ENCODE measurements at places on chromosomes 5 and 9.

DNA sequence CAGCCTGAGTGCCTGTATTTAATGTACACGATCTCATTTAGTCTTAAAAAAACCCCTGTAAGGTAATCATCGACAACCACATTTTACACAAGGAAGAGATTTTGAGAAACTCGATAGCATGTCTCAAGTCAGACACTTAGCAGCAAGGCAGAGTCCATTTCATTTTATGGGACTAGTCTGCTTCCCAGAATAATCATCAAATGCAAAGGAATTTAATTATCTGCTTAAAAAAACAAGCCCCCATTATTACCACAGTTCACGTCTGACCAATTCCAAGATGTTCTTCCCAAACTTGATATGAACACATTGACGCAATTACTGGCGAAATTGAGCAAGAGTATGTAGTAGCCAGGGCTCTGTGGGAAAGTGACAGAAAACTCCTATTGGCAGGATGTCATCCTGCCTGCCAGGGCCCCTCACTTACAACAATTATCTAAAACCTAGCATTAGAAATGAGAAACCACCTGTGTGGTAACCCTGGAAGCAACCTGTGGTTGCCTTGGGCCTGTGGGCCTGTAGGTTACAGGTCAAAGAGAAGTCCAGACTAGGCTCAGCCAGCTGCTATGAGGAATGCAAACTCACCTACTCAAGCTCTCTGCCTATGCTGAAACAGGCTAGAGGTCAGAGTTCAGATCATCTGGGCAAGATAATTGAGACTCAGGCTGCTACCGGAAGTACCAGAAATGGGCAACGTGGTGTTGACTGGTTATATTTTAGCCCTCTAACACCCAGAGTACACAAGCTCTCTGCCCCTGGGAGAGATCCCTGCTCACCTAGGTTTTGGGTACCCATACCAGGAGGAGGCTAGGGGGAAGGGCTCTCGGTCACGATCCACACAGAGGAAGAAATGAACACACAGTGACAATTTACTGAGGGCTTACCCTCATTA is 1.6 kb downstream of the B4GALT1 start:
- DNase-seq: no peak

DNA sequence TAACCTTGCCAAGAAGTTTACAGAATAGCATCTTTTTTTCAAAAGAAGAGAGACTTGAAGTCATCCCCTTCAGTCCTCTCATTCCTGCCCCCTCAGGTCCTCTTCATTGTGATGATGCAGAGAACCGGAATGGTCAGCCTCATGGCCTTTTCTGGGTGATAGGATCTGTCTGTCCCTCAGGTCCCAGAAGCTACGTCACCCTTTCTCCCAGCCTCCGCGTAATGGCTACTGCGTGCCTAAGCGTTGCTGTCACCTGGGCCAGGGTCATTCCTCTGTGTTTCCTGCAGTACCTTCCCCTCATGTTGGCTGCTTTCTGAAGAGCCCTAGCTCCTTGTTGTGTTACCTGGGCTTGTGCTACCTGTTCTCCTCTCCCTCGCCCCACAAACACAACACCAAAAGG is 4.7 kb downstream of the PIK3R1 start:
- no peak for DNase-seq

DNA sequence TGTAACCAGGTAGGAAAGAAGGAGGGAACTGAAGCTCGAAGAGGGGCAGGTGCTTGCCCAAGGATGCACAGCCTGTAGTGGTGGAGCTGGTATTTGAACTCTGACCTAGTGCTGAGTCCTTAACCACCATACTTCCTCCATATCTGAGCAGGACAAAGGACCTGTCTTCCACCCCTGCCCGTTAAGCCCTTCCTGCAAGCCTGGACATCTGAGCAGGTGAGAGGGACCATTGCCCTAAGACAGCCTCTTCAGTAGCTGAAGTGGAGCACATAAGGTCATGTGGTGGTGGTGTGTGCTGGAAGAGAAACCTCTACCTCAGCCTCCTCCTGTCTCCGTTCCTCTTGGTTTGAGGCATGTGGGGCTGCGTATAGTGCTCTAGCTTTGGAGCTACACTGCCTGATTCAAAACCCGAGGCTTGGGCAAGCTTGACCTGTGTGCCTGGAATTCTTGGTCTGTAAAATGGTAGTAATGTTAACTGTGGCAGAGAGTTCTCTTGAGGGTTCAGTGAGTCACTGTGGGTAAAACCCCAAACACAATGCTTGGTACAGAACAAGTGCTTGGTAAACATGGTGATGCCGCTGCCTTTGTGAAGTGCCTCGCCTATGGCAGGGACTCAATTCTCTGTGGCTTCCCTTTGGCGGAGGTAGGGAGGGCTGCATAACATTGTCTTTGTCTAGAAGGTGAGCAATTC is 7.4 kb downstream of the GALNT10 start:
- DNase-seq: no peak

DNA sequence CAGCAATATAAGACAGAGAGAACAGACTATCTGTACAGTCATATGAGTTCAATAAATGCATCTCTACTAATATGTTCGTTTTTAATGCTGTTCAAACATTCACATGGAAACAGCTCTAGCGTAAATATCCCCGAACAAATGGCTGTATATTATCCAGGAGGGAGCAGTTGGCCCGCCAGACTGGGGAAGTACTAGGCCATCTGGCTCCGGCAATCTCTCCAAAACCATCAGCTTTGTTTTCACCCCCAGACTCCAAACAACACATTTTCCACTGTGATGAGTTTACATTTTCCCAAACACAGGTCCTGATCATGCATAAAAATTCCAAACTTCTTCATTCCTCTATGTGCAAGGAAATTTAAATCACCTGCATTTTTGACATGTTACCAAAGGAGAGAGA is 8.7 kb downstream of the EBF1 start:
- no peak for DNase-seq

Data from T1000 (cell line).